ENCODE measurements at places on chromosomes 2 and 18.

- no peak for DNase-seq
Observed at GRCh38 chr2:226037526-226037925, 638.0 kb downstream of the NYAP2 start.

DNA sequence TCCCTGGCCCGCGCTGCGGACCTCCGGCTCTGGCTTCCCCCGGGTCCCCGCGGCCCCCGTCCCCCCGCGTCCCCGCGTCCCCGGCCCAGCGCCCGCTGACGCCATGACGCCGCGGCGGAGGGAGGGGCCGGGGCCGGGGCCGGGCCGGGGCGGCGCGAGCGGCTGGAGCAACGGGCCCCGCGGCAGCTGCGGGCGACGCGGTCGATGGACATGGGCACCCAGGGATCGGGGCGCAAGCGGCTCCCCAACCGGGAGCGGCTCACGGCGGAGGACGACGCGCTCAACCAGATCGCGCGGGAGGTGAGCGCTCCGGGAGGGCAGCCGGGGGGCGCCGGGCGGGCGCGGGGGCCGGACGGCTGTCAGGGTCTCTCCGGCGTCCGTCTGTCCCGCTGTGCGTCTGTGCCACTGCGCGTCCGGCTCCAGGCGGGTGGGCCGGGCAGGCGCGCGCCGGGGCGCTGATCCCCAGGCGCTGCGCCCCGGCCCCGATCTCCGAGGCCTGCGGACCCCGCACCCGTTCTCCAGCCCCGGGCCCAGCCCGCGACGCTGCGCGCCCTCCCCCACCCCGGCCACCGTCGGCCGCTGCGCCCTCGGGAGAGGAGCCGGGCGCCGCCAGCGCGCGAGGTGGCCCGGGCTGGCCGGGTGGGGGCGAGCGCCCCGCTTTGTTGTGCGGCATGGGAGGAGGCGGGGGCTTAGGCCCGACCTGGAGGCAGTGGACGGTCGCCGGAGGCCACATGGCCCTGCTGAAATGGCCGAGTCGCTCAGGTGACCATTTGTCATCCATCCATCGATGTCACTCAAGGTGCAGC is at the start of gene LRRFIP1:
TSS of gene LRRFIP1 (plus strand) at position 147 of the 806 bp plus-strand sequence. CDS start at position 205, 58 bp downstream.
- no peak for DNase-seq

GRCh38 chr2:148932536-148932935 is 57.5 kb downstream of the KIF5C start:
- DNase-seq = no peak

DNA sequence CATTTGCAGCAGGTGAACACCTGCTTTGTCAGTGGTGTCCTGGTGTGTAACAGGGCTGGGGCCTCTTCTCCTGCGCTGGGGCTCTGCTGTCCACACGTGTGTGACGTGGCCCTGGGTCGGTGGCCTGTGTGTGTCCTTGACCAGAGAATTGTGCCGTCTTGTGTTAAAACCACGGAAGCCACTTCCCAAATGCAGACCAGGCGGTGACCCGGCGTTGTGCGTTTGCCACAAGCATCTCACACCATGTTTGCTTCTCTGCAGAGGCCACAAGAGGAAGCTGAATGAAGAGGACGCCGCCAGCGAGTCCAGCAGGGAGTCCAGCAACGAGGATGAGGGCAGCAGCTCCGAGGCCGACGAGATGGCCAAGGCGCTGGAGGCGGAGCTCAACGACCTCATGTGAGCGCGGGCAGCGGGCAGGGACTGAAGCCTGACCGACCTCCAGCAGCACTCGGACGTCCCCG is 44.3 kb upstream of the KCNG2 start:
- DNase-seq = no peak

GRCh38 chr2:46337208-46337994 is 40.2 kb downstream of the EPAS1 start:
- DNase-seq = no peak

DNA sequence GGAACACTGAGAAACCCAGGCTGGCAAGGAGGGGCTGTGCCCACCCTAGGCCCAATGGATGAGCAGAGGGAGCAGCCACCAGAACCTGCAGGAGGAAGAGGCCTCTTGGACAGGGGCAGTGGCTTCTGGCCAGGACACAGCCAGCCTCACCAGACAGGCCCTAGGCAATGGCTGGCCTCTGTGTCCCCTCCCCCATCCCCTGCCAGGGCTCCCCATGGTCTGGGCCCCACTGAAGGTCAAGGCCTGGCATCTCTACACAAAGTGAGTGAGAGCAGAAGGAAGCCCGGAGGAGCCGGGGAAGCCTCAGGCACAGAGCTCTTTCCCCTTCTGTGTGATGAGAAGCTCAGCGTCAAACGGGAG is 6.3 kb downstream of the PRLH start:
- DNase-seq = no peak

- no peak for DNase-seq
Observed at GRCh38 chr2:67997528-67997900, 65.3 kb downstream of the C1D start.

DNA sequence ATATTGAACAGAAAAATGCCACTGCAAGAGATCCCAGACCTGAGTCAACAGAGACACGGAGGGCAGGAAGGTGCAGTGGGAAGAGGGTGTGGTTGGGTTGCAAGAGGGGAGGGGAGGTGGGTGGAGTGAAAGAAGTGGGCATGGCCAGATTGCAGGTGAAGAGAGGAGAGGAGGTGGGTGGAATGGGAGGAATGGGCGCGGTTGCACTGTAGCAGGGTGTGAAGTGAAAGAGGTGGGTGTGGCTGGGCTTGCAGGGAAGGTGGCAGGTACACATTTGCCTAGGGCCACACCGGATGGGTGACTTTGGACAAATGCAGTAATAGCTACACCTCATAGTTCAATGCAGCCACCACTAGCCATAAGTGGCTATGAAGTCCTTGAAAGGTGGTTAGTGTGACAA is 71.1 kb downstream of the DOCK10 start:
- peak; percentile 34 for DNase-seq

GRCh38 chr2:56130463-56131070 is 53.2 kb upstream of the CCDC85A start:
- DNase-seq = peak; percentile 8

DNA sequence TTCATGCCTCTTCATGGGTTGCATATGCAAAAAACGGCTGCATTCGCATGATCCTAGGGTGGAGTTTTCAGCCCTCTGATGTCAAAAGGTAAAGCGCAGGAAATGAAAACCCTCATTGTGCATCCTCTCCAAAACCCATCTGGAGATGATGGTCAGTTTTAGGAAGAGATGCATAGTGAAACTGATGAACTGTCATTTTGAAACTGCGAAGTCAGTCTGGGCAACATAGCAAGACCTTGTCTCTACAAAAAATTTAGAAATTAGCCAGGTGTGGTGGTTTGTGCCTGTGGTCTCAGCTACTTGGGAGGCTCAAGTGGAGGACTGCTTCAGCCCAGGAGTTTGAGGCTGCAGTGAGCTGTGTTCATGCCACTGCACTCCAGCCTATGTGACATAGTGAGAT is 2.5 kb upstream of the TTLL4 start:
- peak; percentile 70 for DNase-seq

All from activated CD4-positive, alpha-beta T cell treated with anti-CD3 and anti-CD28 coated beads, Interleukin-2, Interleukin-6, amounts not matched to agents 100 ng/mL and 50 ng/mL, durations not matched to agents 16 hours and 8 hours (primary cell).